Stimulated activated CD4-positive, alpha-beta T cell treated with anti-CD3 and anti-CD28 coated beads, Interleukin-4, amount 100 ng/mL, for 24 hours (primary cell): ENCODE measurements at places on chromosomes 1 and 21.

- DNase-seq, result peak; percentile 25
These were observed at the start of gene FRRS1 for GRCh38 chr1:99766378-99766800. Gene FRRS1 (minus strand): TSS chr1:99766635. CDS start chr1:99748768, 17,867 bp downstream.

GRCh38 chr1:24339996-24340395, 20.8 kb downstream of the GRHL3 start:
- no peak for DNase-seq

DNA sequence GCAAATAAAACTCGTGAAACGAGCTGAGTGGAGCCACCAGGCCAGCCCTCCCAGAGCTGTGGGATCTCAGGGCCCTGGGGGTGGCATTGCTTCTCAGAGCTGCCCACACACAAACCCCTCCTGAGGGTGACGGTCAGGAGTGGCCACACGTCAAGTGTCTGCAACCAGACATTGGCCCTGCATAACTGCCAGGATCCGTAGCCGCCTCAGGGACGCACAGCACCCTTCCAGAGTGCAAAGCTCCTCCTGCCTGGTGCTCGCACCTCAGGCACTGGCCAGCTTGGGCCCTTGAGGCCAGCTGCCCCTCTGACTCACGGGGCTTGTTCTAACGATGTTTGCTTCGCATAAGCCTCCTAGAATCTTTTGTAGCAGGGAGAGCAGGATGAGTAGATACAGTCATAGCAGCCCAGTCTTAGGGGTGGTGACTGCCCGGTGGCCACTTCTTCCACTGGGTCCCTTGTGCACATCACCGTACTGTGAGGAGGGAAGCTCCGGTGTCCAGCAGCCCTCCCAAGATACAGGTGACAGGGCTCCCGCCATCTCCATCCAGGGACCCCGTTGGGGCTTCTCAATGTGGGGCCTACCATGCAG, 5.0 kb downstream of the WNT3A start:
- DNase-seq, result no peak

GRCh38 chr21:31182231-31183140, 144.2 kb upstream of the KRTAP19-8 start:
- DNase-seq, result peak; percentile 69

DNA sequence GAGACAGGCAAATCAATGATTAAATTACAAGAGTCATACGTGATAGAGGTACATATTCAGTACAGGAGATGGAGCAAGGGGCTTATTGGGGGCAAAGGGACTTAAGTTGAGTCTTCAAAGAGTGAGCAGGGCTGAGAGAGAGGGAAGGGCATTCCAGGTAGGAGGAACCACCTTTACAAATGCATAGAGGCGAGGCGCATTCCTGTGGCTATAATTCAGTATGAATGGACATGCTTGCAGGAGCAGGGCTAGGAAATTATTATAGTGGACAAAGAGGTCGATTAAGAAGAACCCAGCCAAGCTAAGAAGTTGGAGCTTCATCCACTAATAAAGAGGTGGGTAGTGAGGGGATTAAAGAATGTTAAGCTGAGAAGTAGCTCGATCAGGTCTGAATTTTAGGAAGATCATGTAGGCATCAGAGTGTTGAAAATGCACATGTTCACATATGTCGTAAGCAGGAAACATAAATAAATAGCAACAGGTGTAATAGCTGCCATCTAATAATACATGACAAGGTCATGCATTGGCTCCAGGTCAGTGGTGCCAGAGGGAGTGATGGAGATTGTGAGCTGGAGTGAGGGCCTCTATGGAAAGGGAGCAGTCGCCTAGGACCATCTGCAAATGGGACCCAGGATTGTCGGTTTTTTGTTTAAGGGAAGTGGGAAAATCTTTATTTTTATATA, 12.0 kb upstream of the HNRNPU start:
- DNase-seq, result no peak

GRCh38 chr21:41747943-41748738, 18.7 kb downstream of the RIPK4 start:
- DNase-seq, result no peak

GRCh38 chr1:95685081-95685480, 451.1 kb downstream of the RWDD3 start:
- DNase-seq, result no peak

GRCh38 chr1:26694638-26695355, 1.0 kb upstream of the ARID1A start:
- no peak for DNase-seq

- DNase-seq, result peak; percentile 16
These were observed 120.2 kb upstream of the KCNE2 start for GRCh38 chr21:34243562-34243961.

GRCh38 chr1:116794371-116794770, 40.1 kb downstream of the CD2 start:
- no peak for DNase-seq

DNA sequence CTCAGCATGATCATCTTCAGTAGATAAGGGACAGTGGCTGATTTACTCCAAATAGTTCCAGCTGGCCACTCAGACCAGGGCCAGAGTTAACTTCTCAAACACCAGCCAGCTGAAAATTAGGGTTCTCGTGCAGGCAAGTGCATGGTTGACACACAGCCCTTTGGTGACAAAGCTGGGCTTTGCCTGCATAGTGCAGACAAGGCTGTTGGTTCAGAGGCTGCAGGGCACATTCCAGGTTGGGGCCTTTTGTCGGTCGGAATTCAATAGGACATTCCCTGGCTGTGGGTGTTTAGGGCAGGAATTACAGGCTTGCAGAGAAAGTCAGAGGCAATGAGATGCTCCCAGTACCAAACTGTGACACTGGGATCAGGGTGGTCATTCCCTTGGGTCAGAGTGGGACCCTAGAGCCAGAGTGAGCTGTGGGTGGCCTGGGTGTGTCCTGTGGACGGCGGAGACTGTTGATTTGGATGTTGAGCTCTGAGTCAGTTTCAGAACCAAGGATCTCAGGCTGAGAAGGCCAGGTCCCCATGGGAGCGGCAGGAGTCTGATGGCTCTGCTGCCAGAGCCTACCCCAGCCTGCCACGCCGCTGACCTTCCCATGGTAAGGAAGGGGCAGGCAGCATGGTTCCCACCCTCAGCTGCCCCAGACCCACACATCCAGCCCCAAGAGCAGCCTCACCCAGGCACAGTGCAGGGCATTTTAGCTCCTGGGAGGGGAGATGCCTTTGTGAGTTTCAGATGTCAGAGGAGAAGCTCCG, 56.2 kb downstream of the STUM start:
- DNase-seq, result no peak

- no peak for DNase-seq
These were observed 27.5 kb downstream of the RAB4A start for GRCh38 chr1:229298420-229298819.

- DNase-seq, result peak; percentile 73
These were observed 1.9 kb downstream of the S100A11 start for GRCh38 chr1:152034654-152035538.

DNA sequence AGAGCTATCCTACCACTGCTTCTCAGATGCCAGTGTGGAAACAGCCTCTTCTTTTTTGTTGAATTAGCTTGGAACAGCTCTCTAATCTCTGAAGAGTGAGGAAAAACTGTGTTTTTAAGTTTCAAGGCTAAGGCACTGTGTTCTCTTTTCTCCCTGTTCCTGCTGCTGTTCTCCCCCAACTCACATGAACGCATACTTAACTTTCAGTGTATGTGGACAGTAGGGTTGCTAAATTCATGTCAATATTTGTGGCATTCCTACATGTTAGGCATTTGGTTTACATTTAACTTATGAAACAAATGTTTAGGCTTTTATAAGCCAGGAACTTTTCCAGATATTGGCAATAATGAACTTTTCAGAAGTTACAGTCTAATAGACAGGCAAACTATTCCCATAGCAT, 6.8 kb downstream of the BACH1 start:
- no peak for DNase-seq

- no peak for DNase-seq
These were observed 42.8 kb downstream of the B3GALT5 start for GRCh38 chr21:39655589-39655988.

GRCh38 chr1:235052067-235053008, 76.3 kb downstream of the TOMM20 start:
- DNase-seq, result no peak

GRCh38 chr1:40796939-40797667, 13.5 kb downstream of the KCNQ4 start:
- DNase-seq, result no peak

- DNase-seq, result no peak
These were observed 54.9 kb downstream of the MDM4 start for GRCh38 chr1:204571128-204571527.

- DNase-seq, result no peak
These were observed 341.1 kb downstream of the PCP4 start for GRCh38 chr21:40208206-40208947.

DNA sequence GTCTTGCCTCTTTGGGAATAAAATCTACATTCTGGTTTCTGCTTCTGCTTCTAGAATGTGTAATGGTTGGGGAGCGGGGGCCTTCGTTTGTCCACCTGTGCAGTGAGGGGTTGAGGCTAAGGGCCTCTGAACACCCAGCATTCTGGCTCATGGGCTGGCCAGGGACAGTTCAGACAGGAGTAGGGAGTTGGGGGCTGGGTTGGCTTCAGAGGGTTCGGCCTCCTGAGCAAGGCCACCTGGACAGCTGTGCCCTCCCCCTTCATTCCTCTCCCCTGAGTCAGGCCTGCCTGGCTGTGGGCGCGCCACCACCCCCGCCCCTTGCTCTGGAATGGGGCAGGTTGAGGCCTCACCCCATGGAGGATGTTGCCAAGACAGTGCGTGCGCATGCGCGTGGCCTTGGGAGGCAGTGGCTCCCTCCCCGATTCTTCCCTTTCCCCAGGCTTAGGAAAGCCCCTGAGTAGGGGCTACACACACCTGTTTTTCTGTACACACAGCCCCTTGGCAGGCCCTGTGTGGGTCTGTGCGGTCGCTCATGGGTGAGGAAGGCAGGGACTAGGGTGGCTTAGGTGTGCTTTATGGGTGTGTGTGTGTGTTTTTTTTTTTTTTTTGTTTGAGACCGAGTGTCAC, 57.0 kb downstream of the YARS1 start:
- no peak for DNase-seq

DNA sequence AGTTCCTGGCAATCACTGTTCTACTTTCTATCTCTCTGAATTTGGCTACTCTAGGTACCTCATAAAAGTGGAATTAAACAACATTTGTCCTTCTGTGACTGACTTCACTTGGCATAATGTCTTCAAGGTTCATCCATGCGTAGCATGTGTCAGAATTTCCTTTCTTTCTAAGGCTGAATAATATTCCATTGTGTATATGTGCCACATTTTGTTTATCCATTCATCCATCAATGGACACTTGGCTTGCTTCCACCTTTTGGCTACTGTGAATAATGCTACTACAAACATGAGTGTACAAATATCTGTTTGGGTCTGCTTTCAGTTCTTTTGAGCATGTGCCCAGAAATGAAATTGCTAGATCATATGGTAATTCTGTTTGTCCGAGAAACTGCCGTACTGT, 14.7 kb downstream of the CACHD1 start:
- DNase-seq, result no peak

GRCh38 chr1:102262994-102263393, 266.3 kb upstream of the OLFM3 start:
- DNase-seq, result no peak

DNA sequence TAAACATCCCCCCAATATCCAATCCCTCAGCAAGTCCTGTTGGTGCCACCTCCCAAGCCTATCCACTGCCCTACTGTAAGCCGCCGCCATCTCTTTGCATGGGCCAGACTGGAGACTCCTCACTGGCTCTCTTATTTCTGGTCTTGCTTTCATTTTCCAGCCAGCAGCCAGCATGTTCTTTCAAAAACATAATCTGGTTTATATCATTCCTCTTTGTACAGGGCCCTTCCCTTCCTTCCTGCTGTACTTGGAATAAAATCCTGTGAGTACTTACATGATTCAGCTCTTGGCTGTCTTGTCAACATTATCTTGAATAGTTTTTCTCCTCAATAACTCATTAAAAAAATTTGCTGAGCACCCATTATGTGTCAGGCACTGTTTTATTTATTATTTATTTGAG, 28.2 kb downstream of the TLR5 start:
- DNase-seq, result no peak

- no peak for DNase-seq
These were observed 16.8 kb upstream of the JAK1 start for GRCh38 chr1:64983110-64983509.

GRCh38 chr1:77762072-77762476, 2.4 kb upstream of the USP33 start:
- no peak for DNase-seq

GRCh38 chr1:10267319-10267718, 56.9 kb downstream of the KIF1B start:
- DNase-seq, result no peak

- no peak for DNase-seq
These were observed 223.3 kb downstream of the PTPRU start for GRCh38 chr1:29459620-29459945.

GRCh38 chr1:154219541-154219940, 1.2 kb upstream of the UBAP2L start:
- peak; percentile 10 for DNase-seq

- no peak for DNase-seq
These were observed at the start of gene CLCA1 for GRCh38 chr1:86468501-86468977. Gene CLCA1 (plus strand): TSS chr1:86468927. CDS start chr1:86468972, 45 bp downstream.

- peak; percentile 36 for DNase-seq
These were observed 887 bp downstream of the SLC19A2 start for GRCh38 chr1:169484683-169485430.

GRCh38 chr1:64965366-64966157, 787 bp downstream of the JAK1 start:
- DNase-seq, result peak; percentile 69

GRCh38 chr1:205959789-205960188, 16.5 kb upstream of the SLC26A9 start:
- DNase-seq, result no peak

DNA sequence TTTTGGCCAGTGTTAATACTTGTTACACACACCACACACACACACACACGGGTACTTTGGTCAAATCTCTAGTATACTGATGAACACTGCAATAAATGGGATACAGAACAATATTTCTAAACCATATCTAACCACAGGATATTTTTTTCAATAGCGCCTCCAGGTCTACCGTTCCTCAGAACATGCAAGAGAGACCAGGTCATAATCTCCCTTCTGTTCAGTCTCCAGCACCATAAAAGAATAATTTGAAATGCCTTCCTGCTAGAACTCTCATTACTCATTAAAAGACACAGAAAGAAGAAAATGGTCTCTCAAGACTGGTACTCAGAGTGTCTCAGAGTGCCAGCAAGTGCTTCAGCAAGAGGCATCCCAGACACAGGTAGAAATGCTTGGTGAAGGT, 11.5 kb upstream of the SLC44A3 start:
- no peak for DNase-seq

- no peak for DNase-seq
These were observed 6.8 kb upstream of the SLAMF1 start for GRCh38 chr1:160653620-160654016.

GRCh38 chr1:17690906-17691634, 64.1 kb upstream of the ACTL8 start:
- no peak for DNase-seq

- DNase-seq, result no peak
These were observed 5.0 kb downstream of the CSRP1 start for GRCh38 chr1:201501812-201502510.

GRCh38 chr1:244163861-244164510, 112.9 kb downstream of the ZBTB18 start:
- DNase-seq, result no peak

GRCh38 chr1:228542981-228543380, 55.8 kb downstream of the RNF187 start:
- no peak for DNase-seq

GRCh38 chr1:9785406-9785805, 38.4 kb downstream of the CLSTN1 start:
- no peak for DNase-seq

- DNase-seq, result no peak
These were observed 165.4 kb upstream of the DPT start for GRCh38 chr1:168894397-168894903.
